ENCODE measurements at places on chromosomes 7 and 10.

DNA sequence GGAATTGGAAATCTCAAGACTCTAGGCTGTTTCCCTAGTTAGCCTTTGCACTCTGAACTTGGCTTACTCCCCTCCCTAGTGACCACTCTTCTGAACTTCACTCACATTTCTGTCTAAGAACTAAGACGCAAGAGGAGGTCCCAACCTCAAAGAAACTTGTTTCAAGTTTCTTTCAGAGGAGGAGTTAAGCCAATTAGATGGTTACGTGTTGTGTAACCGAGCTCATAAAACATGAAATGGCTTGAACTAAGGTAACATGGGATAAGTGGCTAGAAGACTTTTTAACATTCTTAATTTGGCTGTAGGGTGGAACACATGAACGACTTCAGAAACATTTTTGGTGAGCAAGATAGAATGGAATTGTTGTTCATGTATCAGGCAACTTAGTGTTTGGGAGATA is 39.5 kb upstream of the SEC61G start:
- no peak for DNase-seq

GRCh38 chr7:17957871-17958270 is 17.6 kb upstream of the SNX13 start:
- no peak for DNase-seq

- DNase-seq: no peak
Measured at GRCh38 chr7:41189866-41190265, 513.0 kb downstream of the INHBA start.

GRCh38 chr7:47488201-47488968 is 93.5 kb downstream of the TNS3 start:
- peak; percentile 76 for DNase-seq

DNA sequence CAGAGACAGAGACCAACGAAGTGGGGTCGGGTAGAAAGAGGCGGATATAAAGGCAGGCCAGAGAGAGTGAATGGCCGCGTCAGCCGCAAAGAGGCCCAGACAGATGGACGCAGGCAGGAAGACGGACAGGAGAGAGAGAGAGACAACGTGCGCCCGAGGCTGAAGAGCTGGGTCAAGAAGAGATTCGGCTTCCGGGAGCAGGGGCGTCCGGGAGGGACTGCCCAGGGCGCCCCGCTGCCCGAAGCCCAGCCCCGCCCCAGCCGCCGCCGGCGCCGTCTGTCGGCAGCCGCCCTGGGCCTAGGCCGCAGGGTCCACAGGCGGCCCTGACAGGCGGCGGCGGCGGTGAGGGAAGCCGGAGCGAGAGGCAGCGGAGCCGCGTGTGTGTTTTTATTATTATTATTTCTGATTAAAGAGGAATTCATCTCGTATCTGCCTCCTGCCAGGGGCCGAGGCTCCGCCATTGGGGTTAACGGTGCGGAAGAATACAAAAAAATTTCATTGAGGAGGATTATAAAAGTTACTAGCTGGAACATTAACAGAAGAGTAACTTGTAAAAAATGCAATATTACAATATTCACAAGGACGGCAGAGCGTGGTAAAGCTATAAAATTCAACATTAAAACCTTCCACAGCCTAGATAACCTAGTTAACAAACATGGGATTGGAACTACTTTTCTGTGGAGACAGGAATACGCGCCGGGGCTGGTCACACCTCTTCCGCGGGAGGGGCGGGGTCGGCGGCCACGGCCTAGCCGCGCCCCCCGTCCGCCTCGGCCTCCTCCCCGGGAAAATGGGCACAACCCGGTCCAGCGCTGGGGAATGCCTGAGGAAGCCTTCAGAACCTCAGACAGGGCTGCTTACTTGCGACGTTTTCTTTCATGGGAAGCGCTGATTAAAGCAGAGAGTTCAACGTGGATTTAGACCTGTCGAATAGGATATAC is 29.7 kb upstream of the PAX2 start:
- DNase-seq: no peak

GRCh38 chr7:13312307-13312706 is 624.9 kb downstream of the ARL4A start:
- no peak for DNase-seq

DNA sequence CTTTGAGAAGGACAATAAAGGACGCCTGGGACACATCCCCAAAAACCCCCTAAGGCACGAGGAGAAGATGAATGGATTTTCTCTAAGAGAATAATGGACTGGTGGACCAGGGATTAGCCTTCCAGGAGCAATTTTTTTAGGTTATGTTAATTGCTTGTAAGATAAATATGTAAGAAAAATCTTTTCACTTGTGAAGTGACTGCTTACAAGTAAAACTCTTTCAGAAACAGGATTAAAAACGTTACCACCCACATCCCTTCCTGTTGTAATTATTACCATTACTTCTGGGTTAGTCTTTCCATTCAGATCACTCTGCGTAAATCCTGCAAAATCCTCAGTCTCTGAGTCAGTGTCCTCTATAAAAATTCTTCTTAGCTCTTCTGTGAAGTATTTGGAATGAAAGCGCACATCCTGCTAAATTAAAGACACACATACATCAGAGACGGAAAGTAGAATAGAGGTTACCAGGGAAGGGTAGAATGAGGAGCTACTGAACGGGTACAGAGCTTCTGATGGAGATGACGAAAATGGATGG is 34.3 kb downstream of the CDCA7L start:
- no peak for DNase-seq

GRCh38 chr7:102292813-102293798 is 6.4 kb downstream of the SH2B2 start:
- DNase-seq: no peak
